Cardiac septum (tissue), 1 donor: ENCODE measurements at places on chromosomes 1 and 21. TPM values are rescaled to one million over a fixed set of nuclear protein-coding genes. Genes with fewer than 3 reads are reported as not detected.

MRTO4 gene
- total RNA-seq, result 14.8 TPM

SPRR1A gene
- total RNA-seq, result not detected

RGS4 gene
- 10.7 TPM for total RNA-seq

SPATA1 gene
- total RNA-seq, result 1.2 TPM

CD5L gene
- total RNA-seq, result not detected

GJA9 gene
- total RNA-seq, result not detected

LAPTM5 gene
- total RNA-seq, result 14.2 TPM

NBPF6 gene
- total RNA-seq, result not detected

CNKSR1 gene
- total RNA-seq, result 2.9 TPM

NUP133 gene
- total RNA-seq, result 24.5 TPM

RBM11 gene
- 0.57 TPM for total RNA-seq
